ENCODE measurements at places on chromosomes 6 and 20. TPM values are rescaled to one million over a fixed set of nuclear protein-coding genes. Genes with fewer than 3 reads are reported as not detected.

Gene NKX2-2
- total RNA-seq = not detected

Gene SLC44A4
- 0.08 TPM for total RNA-seq

Gene SYNGAP1
- 6.5 TPM for total RNA-seq

Gene CRISP2
- not detected for total RNA-seq

Gene HLA-DQA1
- 5.4 TPM for total RNA-seq

Gene TINAG
- total RNA-seq = 0.41 TPM

GRCh38 chr6:21163110-21163837, 430.3 kb upstream of the SOX4 start:
- no peak overlapping the region for H3K4me3 ChIP-seq
- no peak overlapping the region for H3K27ac ChIP-seq
- peaks cover 13% of the 10 kb centered on the region for H3K4me1 ChIP-seq
- DNase-seq = no peak

- H3K27me3 ChIP-seq = no peaks in the 10 kb centered on the region
- no peaks in the 10 kb centered on the region for H3K36me3 ChIP-seq
- H3K4me1 ChIP-seq = peaks cover 21% of the 10 kb centered on the region
- no peak overlapping the region for H3K27ac ChIP-seq
- peak; percentile 38 for DNase-seq
- no peak overlapping the region for H3K4me3 ChIP-seq
These were observed 89.6 kb upstream of the NHSL1 start for GRCh38 chr6:138588805-138589434.

GRCh38 chr20:17679941-17680835, 1.9 kb downstream of the RRBP1 start:
- no peaks in the 10 kb centered on the region for H3K27me3 ChIP-seq
- H3K4me3 ChIP-seq = peak overlapping the region; percentile 88
- peak overlapping the region; percentile 98 for H3K27ac ChIP-seq
- peaks cover 55% of the 10 kb centered on the region for H3K4me1 ChIP-seq
- peaks cover 15% of the 10 kb centered on the region for H3K36me3 ChIP-seq

DNA sequence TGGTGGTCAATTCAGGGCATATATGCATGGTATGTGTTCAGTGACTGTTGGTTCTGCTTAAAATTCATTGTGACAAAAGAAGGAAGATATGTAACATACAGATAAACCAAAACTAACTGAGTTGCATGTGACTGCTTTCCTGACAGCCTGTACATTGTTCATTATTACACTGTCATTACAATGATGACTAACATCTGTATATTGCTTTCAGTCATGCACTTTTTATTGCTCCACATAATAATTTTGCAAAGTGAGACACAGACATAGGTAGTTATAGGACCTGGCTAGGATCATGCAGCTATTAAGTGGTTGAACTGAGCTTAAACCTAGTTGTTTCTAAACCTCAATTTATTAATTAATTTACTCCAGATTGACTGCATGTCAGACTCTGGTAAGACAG, 703.2 kb downstream of the HDGFL1 start:
- DNase-seq = no peak
- no peaks in the 10 kb centered on the region for H3K36me3 ChIP-seq
- H3K27ac ChIP-seq = no peak overlapping the region

GRCh38 chr20:7879883-7880282, 60.4 kb downstream of the HAO1 start:
- no peak overlapping the region for H3K4me3 ChIP-seq
- H3K27ac ChIP-seq = no peak overlapping the region
- H3K4me1 ChIP-seq = no peaks in the 10 kb centered on the region
- DNase-seq = no peak
- H3K36me3 ChIP-seq = no peaks in the 10 kb centered on the region
- no peaks in the 10 kb centered on the region for H3K27me3 ChIP-seq

DNA sequence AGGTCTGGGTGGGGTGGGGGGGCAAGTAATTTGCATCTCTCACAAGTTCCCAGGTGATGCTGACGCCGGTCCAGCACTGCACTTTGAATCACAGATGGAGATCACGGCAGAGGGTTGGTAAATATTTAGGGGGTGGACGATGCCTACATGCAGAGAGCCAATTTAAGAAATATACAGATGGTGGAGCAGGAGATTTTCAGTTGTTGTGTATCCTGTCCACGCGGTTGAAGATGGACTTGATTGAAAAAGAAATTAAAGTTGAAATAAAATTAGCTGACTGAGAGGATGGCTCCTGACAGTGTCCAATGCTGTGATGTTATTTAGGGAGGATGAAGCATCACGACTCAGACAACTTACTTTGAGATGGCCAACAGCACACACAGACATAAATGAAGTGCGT, 74.6 kb downstream of the PHACTR3 start:
- no peak for DNase-seq
- peaks cover 19% of the 10 kb centered on the region for H3K4me1 ChIP-seq
- no peak overlapping the region for H3K27ac ChIP-seq
- no peak overlapping the region for H3K4me3 ChIP-seq
- H3K27me3 ChIP-seq = peaks cover 18% of the 10 kb centered on the region
- H3K36me3 ChIP-seq = no peaks in the 10 kb centered on the region

DNA sequence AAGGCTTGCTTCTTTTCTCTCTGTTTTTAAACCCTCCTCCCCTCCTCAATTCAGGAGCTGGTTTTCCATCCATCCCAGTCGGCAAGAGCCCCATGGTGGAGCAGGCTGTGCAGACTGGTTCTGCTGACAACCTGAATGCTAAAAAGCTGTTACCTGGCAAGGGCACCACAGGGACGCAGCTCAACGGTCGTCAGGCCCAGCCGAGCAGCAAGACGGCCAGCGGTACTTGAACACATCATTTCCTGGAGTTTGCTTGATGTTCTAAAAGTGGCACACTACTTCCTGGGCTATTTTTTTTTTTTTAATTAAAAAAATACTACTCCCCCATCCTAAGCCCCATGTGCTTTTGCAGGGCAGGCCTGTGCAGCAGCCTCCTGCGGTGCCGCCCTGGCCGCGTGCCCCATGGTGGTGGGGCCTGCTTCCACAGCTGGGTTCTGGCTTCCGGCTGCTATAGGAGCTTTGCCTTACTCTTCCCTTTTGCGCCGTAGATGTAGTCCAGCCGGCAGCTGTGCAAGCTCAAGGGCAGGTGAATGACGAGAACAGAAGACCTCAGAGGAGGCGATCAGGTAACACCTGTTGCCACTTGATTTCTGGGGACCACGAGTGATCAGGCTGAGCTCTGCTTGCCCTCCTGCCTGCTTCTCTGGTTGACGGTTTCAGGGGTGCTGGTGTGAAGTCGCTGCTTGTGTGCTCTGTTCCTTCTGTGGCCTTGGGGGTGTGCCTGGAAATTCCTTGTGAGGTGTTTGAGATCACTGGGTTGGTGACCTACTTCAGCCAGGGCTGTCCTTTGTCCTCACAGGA, 7.7 kb downstream of the LSM14B start:
- no peaks in the 10 kb centered on the region for H3K27me3 ChIP-seq
- peaks cover 98% of the 10 kb centered on the region for H3K36me3 ChIP-seq
- no peak for DNase-seq

DNA sequence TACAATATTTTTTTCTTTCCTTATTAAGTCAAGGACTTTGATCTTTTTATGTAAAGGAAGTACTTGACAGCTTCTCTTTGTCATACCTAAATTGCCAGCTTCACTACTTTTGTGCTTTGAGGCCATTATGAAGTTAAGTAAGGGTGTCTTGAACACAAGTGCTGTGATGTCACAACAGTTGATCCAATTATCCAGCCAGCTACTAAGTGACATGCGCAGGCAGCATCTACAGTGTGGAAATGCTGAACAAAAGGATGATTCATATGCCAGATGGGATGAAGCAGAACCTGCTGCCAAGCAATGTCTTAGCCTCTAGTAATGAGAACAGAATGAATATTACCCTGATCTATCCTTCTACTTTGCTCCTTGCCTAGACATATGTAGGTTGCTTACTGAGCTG, 68.3 kb upstream of the TMEM244 start:
- no peaks in the 10 kb centered on the region for H3K4me1 ChIP-seq
- H3K36me3 ChIP-seq = no peaks in the 10 kb centered on the region
- H3K27ac ChIP-seq = no peak overlapping the region
- DNase-seq = no peak

- no peak overlapping the region for H3K27ac ChIP-seq
- no peak overlapping the region for H3K4me3 ChIP-seq
- H3K36me3 ChIP-seq = no peaks in the 10 kb centered on the region
- H3K27me3 ChIP-seq = peaks cover 15% of the 10 kb centered on the region
- H3K4me1 ChIP-seq = no peaks in the 10 kb centered on the region
These were observed 237.5 kb downstream of the MAFB start for GRCh38 chr20:40451552-40451951.

- H3K27me3 ChIP-seq = no peaks in the 10 kb centered on the region
- H3K36me3 ChIP-seq = no peaks in the 10 kb centered on the region
- H3K4me1 ChIP-seq = no peaks in the 10 kb centered on the region
- H3K27ac ChIP-seq = no peak overlapping the region
- no peak for DNase-seq
These were observed 40.7 kb upstream of the PBOV1 start for GRCh38 chr6:138258991-138259390.

DNA sequence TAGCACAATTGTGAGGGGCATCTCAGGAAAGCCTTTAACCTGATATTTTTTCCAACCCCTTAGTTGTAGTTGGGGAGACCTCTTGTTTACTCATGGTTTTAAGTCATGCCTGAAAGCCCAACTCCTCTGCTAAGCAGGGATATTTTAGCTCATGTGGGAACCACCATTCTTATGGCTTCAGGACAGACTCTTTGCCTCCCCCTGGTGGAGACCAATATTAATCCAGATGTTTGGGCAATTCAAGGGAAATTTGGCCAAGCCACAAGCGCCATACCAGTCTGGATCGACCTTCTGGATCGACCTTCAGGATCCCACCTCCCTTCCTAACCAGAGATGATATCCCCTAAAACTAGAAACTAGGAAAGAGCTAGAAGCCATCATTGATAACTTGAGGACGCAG, 211.2 kb downstream of the C6orf118 start:
- no peak overlapping the region for H3K27ac ChIP-seq
- no peaks in the 10 kb centered on the region for H3K36me3 ChIP-seq
- H3K4me1 ChIP-seq = no peaks in the 10 kb centered on the region
- no peak overlapping the region for H3K4me3 ChIP-seq
- DNase-seq = no peak
- H3K27me3 ChIP-seq = peaks cover 5% of the 10 kb centered on the region

Data from left ventricle myocardium inferior (tissue), 1 donor.